ENCODE measurements at places on chromosomes 12 and 14.
A peak's percentile ranks its signal among the peaks of the same experiment; 100 is the strongest.

- no peak for DNase-seq
Measured at GRCh38 chr12:89247541-89247942, 104.8 kb downstream of the DUSP6 start.

DNA sequence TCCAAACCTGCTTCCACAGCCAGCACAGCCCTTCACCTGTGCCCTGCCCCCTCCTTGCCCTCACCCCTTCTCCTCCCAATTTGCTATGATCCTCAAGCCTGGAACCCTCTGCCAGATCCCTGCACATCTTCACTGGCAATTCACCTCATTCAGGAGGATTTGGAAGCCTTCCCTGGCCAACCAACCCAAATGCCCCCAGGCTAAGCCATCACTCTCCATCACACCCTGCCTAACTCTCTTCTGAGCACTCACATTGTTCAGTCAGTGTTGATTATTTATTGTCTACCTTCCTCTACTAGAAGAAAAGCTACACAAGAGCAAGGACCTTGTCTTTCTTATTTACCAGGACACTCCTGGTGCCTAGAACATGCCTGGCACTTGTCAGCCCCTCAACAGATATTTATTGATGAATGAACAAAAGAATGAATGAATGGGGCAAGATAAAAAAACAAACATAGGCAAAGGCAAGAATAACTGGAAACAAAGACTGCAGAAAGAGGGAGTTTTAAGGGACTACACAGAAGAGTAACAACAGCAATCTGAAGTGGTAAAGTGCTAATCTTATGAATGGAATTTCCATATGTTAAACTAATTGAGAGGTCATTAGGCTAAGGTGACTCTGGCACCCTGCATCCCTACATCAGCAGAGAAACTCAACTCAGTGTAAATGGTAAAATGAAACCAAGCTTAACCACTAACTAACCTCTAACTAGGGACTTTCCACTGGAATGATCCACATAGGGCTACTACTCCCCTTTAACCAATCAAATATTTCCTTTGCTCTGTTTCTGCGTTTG is 33.4 kb downstream of the TMTC1 start:
- DNase-seq: no peak

GRCh38 chr12:131536337-131536736 is 174.6 kb upstream of the SFSWAP start:
- peak; percentile 16 for DNase-seq

GRCh38 chr12:126982707-126983106 is 1284.3 kb upstream of the TMEM132C start:
- no peak for DNase-seq

DNA sequence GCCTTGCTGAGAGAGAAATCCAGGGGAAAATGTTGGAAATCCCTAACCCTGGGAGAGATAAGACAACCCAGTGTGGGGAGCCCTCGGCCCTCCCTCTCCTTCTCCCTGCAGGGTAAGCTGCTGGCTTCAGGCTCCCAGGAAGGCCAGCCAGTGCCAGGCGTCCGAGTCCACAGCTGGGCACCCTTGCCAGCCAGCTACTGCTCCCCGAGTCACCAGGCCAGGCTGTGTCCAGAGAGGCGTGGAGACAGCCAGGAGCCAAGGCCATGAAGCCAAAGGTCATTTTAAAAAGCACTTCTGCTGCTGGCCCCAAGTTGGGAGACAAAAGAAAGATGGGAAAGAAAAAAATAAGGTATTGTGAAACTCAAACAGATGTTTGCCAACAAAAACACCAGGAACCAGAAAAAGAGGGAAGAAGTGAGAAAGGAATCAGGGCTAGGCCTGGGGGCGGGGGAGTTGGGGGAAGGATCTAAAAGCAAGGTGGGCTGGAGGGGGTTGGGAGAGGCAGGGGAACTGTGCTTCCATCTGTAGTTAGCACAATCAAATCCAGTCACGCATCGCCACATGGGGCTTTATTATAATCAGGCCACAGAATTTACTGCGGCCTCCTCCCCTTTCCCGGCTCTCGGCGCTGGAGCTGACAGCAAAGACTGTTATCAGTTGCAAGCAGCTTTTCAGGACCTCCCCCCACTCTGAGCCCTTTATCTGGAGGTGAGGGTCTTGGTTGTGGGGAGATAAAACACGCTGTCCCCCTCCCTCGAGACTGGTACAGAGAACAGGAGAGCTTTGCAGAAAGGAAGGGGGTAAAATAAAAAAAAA is 33.5 kb downstream of the RBM19 start:
- no peak for DNase-seq

DNA sequence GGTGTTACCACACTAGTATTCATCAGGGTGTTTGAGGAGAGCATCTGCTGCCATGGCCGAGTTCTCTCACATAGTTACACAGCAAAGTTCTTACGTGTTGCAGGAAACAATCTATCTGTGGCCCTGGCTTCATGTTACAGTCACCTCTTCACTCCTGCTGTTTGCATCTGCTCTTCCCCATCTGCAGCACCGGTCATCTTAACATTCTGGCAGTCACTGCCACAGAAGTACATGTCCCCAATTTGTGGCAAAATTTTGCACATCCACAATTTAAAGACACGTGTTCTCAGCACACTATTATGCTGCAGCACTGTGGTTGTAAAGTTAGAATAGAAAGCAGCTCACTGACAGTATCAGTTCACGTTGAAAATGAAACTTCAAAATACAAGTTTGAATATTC is 23.2 kb downstream of the MAPK1IP1L start:
- no peak for DNase-seq

GRCh38 chr12:46371718-46372543 is 642 bp downstream of the SLC38A2 start:
- DNase-seq: peak; percentile 71

- DNase-seq: no peak
Measured at GRCh38 chr14:69972755-69973154, 93.5 kb downstream of the SMOC1 start.

- no peak for DNase-seq
Measured at GRCh38 chr12:88336076-88336739, 194.1 kb downstream of the TMTC3 start.

DNA sequence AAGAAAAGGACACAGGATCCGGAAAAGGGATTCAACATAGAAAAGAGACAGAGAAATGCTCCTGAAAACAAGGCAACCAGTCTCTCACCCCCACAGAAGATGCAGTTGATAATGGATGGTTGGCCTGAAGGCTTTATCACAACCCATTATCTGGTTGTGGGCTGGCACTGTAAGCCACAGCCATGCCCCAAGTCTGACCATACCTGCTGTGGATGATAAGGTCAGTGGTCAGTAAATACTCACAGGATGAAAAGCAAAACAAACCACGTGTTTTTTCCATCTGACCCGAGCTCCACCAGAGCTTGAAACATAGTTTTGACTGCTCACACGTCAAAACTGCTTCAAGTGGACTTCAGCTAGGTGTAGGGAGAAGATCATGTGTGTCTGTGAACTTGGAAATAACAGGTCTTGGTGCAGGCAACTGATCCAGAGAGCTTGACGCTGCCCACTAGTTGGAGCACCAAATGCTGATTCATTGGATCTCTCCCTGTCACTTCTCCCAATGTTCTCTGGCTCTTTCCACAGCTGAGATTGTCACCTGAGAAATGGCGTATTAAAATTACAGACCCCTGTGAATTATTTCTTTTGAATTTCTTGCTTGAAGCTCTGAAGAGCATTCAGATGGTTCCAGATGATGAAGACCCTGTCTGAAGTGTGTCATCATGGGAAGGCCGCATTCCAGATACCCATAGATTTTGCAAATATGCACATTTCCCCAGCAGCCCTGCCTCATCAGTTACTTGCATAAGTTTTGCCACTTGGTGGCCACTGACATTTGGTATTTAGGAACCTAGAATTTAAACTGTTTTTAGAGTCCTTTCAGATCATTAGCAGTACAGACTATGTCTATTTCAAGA is 8.5 kb downstream of the TMEM233 start:
- no peak for DNase-seq

DNA sequence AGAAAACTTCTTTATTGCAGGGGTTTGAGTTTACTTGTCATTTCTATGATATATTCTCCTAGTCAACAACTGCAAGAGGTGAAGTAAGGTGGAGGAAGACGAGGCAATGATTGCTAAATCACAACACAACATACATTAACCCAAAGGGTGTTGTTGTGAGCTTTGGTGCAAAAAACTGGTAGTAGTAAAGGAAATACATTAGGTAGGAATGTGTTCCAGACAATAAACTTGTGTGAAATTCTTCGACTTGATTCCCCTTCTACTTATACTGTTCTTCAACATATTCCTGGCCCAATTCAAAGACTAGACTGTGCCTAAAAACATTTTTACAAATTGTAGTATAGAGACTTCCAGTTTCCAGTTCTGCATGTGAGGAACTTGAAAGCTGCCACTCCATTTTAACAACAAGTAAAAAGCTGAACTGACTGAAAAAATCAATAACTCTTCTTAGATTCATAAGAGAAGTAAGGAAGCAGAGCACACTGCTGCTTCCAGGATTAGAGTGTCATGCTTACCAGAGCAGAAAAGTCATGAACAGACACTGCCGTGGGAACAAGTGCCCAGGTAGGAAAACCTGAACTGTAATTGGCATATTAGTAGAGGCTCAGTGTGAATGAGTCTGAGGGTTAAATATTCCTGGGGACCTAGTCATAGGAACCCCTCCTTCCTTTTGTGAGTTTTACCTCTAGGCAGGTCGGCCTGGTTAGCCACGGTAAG is 22.2 kb downstream of the COX8C start:
- no peak for DNase-seq

DNA sequence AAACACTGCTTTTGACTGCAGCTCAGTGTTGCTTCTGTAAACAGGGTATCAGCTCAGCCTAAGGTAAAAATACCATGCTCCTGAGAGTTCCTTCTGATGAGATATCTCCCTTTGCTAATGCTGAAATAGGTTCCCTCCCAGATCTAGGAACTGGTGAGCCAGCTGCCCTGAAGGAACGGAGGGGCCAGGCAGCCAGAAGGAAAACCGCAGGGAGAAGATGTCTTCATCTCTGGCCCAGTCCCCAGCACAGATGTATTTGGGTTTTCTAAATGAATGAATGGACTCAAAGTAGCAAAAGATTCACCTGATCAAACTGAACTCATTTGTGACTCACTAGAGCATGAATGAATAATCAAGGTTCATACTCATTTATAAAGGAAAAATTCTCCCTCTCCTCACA is 247.8 kb downstream of the MSRB3 start:
- no peak for DNase-seq

DNA sequence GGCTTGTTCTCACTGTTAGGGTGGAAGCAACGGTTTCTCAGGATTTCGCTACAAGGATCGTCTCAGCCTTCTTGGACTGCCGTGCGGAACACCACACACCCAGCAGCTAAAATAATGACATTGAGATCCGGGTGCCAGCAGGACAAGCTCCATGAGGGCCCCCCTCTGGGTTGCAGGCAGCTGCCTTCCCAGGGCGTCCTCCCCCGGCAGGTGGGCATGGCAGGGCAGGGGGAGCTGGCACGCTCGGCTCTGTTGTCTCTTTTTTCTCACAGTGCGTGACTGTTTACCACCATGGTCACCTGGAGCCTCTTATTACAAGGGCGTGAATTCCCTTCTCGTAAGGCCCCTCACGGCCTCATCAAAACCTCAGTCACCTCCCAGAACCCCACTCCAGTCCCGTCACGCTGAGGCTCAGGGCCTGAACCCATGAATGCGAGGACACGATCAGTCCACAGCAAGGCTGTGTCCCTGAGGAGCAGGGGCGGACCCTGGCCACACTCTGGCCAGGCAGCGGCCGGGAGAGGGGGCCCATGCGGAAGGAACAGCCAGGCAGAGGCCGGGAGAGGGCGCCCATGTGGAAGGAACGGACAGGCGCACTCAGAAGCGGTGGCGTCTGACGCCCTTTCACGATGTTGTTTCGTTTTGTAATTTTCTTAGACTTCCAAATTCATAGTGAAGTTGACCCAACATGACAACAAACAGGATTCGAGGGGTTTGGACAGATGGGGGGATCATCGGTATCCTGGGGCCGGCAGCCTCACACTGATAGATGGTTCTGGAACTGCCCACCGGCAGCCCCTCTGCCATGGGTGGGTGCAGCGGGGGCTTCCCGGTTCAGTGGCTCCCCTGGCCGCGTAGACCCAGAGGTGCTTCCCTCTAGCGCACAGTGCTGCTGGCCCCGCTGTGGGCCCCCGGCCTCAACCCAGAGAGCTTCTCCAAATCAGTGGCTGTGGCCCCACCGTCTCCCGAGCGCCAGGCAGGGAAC is 10.0 kb downstream of the LRCOL1 start:
- DNase-seq: no peak

- no peak for DNase-seq
Measured at GRCh38 chr12:52871291-52872039, 22.7 kb upstream of the KRT78 start.

GRCh38 chr14:20328705-20329104 is 4.4 kb downstream of the CCNB1IP1 start:
- no peak for DNase-seq

DNA sequence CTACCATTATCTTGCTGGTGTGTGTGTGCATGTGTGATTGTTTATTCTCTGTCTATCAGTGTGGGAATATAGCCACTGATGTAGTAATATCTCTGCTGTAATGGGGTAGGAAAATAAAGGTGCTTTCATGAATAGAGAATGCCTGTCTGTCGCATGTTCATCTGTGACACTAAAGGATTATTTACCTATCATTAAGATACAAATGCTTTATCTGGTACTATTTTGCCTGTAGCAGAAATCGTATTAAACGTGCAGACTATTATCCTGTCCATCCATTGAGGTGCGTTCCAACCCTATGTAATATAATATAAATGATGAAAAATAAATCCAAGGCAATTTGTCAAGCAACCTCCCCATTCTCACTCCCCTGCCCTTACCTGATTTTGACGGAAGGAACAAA is 1215.1 kb downstream of the BCL11B start:
- no peak for DNase-seq

DNA sequence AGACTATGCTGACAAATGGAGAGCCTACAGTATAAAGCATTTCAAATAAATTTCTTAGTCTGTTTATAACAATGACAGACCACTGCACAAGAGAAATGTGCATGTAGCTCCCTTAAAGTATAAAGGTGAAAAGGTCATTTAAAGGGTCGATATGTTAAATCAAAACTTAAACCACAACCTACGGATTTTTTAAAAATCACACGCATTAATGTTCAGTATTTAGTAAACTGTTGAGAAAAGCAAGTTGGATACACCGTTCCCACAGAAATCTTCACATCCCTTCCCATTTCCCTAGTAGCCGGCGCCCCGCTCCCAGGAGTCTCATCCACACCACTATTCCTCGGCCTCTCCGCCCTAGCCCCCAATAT is 614 bp downstream of the FKBP3 start:
- DNase-seq: no peak

DNA sequence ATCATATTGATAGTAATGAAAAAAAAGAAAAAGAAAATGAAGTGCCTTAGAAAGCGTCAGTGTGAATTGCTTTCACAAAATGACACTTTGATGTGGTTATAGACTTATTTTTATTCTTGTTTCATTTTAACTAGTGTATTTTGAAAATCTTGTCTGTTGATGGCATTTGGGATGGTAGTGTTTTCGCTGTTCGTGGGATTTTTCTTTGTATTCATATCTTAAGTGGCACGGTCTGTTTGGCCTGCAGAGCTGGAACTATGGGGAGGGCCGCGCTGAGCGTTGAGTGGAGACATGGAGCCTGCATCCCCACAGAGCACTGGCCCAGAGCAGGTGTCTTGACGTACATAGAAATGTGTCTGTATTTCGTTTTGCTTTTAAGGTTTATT is 61.6 kb downstream of the WDR20 start:
- no peak for DNase-seq

GRCh38 chr12:15613981-15614380 is 175.2 kb downstream of the EPS8 start:
- no peak for DNase-seq

Measured in CD8-positive, alpha-beta T cell (primary cell).